ENCODE measurements at places on chromosomes 13 and 19.

- no peak for DNase-seq
These were observed 2590.1 kb downstream of the PCDH9 start for GRCh38 chr13:64640002-64640401.

DNA sequence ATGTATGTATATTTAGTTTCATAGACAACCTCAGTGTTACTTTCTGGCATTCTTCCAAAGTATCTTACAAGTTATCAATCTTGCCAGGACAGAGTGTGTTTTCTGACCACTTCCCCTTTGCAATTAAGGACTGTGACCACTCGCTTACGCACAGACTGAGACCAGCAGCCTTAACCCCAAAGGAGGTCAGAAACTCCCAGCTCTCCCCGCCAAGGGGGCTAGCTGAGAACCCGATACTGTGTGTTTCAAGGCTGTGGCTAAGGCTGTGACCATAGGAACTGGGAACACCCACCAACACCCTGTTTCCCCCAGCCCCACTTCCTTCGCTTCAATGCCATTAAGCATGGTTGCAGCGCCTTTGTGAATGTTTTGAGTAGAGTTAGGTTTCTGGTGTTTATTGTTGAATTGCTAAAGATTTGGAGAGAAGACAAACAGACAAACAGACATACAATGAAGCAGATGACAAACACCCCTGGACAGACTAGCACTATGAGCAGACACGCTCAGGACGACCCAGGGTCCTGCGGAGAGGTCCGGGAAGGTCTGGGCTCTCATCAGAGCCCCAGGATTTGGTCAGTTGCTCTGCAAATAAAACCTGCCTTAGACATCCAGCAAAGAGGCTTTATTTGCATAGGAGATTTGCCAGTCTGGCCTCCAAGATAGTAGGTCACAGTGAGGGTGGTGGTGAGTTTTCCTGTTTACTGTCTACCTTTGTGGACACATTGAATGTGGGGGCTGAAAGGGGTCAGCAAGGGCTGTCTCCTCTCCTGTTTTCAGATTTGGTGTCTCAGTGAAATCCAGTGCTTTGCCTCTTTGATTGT, 25.0 kb upstream of the TNFSF11 start:
- no peak for DNase-seq

- no peak for DNase-seq
These were observed 2.3 kb downstream of the GAS6 start for GRCh38 chr13:113861433-113862030.

DNA sequence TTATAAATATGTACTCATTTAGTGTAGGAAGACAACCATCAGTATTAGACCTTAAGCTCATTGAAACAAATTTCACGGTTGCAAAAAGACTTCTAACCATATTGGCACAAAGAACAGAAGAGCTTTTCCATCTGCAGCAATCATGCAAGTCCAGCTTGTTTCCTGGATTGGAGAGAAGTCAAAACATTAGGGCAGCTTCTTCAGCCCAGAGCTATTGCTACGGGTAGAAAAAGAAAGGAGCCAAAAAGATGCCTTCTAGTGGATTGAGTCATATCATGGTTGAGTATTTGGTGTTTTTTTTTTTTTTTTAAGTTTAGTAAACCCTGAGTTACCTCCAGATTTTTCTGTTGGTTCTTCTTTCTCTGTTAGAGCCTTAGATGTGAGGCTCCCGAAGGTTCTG, 99.8 kb downstream of the WDFY2 start:
- no peak for DNase-seq

DNA sequence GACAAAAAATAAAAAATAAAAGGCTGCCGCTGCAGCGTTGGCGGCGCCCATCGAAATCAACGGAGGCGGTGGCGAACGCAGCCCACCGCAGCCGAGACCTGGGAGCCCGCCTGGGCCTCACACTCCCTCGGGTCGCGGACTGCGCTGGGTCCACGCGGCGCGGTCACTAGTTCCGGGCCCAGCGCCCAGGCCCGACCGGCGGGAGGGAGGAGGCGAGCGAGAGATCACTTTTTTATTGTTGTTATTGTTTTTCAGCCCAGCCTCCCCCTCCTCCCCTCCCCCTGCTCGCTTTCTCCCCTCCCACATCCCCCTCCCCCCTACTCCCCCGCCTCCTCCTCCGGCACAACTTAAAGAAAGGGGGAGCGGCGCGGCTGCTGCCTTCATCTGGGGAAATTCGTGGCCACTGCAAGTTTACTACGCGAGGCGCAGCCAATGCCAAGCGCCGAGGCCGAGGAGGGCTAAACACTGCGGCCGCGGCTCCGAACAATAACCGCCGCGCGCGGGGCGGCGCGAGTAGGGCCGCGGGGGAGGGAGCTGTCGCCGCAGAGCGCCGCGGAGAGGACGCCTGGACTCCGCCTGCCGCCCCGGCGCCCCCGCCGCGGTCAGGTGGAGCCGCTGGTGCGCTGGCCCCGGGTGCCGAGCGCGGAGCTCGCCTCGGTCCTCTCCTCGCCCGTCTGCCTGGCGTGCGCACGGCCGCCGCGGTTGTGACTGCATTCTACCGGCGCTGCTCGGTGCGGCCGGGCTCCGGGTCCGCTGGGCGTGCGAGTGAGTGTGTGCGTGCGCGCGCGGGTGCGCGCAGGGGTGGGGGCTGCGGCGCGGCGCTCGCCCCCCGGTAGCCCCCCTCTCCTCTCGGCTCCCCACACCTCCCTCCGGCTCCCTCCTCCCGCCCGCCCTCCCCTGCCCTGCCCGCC, 505 bp upstream of the ZIC2 start:
- no peak for DNase-seq

DNA sequence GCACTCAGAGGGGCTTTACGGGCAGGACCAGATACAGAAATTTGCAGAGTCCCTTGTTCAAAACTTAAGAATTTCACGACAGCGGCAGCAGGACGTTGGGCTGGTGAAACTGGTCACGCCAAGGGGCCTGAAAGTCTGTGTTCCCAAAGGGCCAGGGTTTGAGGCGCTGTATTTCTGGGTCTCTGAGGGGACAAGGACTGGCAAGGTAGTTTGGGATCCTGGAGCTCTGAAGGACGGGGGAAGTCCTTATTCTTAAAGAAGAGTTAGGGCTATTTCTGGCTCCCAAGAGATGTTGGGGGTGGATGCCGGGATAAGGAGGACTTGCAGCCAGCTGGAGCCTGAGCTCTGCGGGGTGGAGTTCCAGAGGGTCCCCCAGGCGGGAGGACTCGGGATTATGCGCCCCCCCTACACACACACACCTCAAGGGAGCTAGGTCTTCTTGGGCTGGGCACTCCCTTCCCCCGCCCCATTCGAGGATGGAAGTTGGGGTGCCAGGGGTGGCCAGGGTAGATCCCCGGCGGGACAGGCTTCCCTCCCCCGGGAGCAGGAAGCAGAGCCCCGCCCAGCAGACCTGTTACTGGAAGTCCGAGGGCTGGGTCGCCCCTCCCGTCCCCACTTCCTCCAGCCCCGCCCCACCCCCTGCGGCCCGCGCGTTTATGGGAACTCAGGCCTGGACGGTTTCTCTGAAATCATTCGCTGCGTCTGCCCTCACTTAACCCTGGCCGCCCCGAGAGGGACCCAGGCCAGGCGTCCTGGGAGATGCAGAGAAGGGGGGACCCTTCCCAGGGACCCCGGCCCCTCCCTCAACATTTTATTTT, 5.6 kb downstream of the BCL3 start:
- peak; percentile 87 for DNase-seq

GRCh38 chr13:108902405-108903155, 273.2 kb downstream of the MYO16 start:
- DNase-seq: no peak

DNA sequence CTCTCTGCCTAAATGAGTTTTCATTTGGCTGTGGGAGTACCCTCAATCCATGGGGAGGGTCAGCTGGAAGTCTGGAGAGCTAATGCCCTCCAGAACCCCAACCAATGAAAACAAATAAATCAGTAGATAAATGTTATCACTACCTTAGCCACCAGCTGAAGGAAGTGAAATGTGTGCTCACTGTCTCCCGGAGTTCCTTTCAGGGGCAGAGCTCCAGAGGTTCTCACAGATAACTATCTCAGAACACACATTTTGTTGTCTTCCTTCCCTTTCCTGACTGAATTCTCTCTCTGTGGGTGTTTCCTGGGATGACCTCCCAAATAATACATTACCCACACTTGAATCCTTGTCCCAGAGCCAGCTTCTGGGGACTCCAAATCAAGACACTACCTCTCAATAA, 779.6 kb downstream of the DIAPH3 start:
- no peak for DNase-seq

GRCh38 chr13:98267080-98267912, 90.2 kb upstream of the RNF113B start:
- no peak for DNase-seq

- DNase-seq: no peak
These were observed 2.8 kb downstream of the SEMA6B start for GRCh38 chr19:4556597-4557127.

GRCh38 chr19:55443045-55443823, at the start of gene SHISA7:
Gene SHISA7, minus strand, starts transcription at chr19:55443300. Its CDS starts 437 bp downstream, at chr19:55442863.
- DNase-seq: no peak

DNA sequence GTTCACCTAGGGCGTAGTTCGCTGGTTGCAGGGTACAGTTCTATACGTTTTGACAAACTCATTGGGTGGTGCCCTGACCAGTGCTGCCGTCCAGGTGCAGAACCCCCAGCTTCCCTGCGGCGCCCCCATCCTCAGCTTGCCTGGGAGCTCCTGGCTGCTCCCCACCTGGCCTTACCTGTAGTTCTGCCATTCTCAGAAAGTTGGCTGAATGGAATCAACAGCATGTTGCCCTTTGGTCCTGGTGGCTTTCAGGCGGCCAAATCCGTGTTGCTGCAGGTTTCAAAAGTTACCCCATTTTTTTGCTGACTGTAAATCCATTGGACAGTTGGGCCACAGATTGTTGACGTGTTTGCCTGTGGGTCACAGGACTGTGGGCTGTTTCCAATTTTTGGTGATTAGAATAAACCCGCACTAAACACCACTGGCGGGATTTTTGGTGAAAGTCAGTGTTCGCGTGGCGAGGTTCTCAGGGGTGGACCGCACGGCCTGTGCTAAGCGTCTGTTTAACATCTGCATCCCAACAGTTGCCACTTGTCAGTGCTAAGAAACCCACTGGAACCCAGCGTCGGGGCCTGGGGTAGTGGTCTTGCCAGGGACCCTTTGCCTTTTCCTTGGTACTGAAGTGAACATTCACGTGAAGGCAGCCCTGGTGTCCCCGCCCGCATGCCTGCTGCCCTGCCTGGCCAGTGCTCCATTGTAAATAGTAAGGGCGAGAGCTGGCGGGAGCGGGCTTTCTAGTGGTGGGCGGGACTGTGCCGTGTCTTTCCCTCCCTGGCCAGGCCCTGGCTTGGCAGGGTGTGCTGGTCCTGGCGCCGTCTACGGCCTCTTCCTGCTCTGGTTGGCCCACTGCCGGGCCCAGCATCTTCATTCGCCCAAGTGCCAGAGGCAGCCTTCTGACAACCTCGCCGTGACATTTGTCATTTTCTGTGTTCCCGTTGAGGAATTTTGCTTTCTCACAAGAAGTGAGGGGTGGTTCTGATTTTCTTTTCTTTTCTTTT, 3.3 kb downstream of the DOT1L start:
- no peak for DNase-seq

DNA sequence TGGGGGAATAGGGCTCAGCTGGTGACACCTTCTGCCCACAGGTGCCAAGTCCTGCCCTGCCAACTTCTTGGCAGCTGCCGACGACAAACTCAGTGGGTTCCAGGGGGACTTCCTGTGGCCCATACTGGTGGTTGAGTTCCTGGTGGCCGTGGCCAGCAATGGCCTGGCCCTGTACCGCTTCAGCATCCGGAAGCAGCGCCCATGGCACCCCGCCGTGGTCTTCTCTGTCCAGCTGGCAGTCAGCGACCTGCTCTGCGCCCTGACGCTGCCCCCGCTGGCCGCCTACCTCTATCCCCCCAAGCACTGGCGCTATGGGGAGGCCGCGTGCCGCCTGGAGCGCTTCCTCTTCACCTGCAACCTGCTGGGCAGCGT, 2.1 kb downstream of the P2RY11 start:
- DNase-seq: no peak

- DNase-seq: no peak
These were observed 141.7 kb downstream of the EFNB2 start for GRCh38 chr13:106393776-106394175.

DNA sequence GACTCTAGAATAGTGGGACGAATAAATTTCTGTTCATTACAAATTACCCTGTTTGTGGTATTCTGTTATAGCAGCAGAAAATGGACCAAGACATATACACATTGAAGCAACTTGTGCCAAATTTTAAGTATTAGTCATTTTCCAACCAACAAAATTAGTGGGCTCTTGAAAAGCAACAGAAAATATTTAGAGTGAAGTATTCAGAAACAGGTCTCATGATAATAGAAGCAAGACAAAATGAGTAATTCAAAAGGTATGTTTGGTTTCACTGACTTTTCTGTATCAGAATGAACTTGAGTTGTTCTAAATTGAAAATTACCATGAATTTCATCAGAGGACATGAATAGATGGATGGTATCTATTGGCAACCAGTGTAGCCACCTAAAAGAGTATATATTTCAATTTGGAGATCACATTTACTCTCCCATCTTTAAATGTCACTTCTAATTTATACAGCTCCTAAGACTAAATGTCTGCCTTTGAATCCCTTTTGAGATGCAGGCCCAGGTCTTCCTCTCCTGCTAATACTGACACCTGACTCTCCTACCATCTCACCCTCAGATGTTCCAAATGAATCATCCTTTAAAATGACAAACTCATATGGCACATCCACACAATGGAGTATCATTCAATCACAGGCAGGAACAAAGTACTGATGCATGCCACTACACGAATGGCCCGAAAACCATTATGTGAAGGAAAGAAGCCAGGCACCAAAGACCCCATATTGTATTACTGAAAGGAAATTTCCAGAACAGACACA, 40.7 kb upstream of the DOCK9 start:
- DNase-seq: no peak

GRCh38 chr13:99489028-99489427, 12.2 kb upstream of the TM9SF2 start:
- DNase-seq: no peak

DNA sequence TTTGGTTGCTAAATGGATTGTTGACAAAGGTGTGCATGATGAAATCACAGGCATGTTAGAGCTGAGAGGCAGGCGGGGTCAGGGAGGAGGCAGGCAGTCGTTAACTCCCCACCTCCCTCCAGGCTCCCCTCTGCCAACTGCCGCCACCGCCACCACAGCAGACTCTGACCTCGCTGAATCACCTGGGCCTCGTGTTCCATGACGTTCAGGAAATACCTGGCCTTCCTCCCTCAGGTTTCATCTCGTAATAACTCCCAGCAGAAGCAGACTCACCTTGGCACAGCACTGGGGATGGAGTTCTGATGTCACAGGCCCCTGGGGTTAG, 198.5 kb downstream of the KATNAL1 start:
- DNase-seq: no peak

DNA sequence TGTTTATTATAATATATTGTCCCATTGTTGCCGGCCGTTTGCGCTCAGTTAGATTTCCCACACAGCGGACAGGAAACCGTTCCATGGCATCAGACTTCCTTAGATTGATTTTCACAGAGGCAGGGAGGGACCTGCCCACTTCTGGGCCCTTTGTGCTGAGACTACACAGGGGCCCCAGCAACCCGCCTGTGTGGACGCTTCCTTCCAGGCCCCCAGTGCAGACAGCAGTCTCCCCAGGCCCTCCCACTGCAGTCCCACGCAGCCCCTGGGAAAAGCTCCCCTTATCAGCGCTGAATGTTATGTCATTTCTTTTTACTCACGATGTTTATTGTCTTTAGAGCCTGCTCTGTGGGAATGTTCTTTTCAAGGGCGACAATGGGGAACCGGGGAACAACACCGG, 351.7 kb upstream of the ARGLU1 start:
- no peak for DNase-seq

Measured in CD4-positive, alpha-beta T cell treated with Interleukin-6 for 4 hours (primary cell).